ENCODE measurements at places on chromosomes 1 and 21.
A peak's percentile ranks its signal among the peaks of the same experiment; 100 is the strongest.

DNA sequence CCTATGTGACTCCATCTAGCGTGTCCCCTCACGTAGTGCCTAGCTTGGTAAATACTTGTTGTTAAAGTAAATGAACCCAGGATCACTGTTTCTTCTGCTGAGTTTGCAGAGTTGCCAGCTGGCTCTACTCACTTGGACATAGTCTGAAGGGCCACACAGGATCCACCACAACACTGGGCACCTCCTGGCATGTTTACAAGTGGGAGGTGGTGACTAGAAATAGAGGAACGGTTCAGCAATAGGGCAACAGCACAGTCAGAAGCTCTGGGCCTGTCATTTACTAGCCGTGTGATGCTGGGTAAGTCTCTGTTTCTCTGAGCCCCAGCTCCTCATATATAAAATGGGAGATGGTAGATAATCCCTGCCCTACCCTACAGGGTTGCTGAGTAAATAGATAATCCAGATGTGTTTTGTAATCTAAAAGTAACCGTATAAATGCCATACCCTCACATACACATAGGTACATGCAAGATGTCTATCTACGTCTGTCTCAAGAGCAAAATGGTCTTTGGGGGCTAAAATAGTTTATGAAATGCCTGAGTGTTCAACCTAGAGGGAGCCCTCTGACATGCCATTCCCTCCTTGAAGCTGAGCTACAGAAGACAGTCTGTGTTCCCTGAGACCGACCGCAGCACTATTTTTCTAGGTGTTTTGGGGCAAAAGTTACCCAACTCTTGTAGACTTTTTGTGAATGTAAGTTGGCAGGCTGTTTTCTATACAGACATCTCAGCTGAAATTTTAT is 20.5 kb downstream of the RNF220 start:
- no peak for DNase-seq

- DNase-seq: no peak
Observed at GRCh38 chr1:193241132-193241827, 54.9 kb upstream of the B3GALT2 start.

- no peak for DNase-seq
Observed at GRCh38 chr21:29254550-29254949, 44.2 kb upstream of the BACH1 start.

DNA sequence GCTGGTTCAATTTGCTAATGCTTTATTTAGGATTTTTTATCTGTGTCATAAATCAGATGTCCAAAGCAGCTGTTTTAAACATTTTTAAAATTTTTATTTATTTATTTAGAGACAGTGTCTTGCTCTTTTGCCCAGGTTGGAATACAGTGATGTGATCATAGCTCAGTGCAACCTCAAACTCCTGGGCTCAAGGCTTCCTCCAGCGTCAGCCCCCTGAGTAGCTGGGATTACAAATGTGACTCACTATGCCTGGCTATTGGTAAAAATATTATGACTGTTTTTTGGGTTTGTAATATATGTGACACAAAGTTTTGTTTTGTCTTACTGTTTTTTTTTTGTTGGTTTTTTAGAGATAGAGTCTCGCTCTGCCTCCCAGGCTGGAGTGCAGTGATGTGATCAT is 11.8 kb downstream of the ZBED6 start:
- no peak for DNase-seq

- DNase-seq: no peak
Observed at GRCh38 chr21:44442266-44443125, 12.8 kb upstream of the LRRC3 start.

GRCh38 chr1:204483791-204484190 is 10.8 kb downstream of the PIK3C2B start:
- no peak for DNase-seq

GRCh38 chr1:20492751-20493150 is 6.7 kb upstream of the CAMK2N1 start:
- no peak for DNase-seq

DNA sequence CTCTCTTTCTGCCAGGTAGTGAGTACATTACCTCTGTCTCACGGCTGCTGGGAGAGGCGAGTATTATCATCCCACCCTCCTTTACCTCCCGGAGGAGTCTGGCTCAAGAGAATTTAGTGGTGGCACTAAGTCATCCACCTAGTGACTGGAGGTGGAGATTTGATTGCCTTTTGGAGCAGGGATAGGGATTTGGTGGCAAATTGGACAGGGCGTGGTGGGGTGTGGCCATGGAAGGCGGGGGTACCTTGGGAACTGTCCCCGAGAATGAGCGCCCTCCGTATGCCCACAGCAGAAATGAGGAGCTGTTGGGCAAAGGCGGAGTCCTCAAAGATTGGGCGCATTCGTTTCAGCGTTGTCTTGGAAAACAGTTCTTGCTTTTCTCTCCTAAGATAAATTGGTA is 32.1 kb upstream of the HMGN1 start:
- no peak for DNase-seq

DNA sequence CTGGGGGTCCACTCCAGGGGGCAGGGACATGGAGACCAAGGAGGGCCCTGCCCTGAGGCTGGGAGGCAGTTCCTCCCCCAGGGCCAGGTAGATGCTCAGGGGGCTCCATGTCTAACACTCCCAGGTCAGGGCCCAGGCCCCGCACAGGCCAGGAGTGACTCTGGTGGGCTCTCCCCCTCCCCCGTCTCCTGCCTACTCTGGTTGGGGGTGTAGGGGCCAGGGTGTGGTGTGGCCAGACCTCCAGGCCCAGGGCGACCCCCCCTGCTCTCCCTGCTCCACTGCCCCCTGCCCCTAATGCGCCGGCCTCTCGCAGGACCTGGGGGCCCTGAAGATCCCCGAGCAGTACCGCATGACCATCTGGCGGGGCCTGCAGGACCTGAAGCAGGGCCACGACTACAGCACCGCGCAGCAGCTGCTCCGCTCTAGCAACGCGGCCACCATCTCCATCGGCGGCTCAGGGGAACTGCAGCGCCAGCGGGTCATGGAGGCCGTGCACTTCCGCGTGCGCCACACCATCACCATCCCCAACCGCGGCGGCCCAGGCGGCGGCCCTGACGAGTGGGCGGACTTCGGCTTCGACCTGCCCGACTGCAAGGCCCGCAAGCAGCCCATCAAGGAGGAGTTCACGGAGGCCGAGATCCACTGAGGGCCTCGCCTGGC is 19.7 kb upstream of the CCDC27 start:
- DNase-seq: no peak

GRCh38 chr21:30072496-30072895 is 94.1 kb downstream of the CLDN17 start:
- DNase-seq: no peak

DNA sequence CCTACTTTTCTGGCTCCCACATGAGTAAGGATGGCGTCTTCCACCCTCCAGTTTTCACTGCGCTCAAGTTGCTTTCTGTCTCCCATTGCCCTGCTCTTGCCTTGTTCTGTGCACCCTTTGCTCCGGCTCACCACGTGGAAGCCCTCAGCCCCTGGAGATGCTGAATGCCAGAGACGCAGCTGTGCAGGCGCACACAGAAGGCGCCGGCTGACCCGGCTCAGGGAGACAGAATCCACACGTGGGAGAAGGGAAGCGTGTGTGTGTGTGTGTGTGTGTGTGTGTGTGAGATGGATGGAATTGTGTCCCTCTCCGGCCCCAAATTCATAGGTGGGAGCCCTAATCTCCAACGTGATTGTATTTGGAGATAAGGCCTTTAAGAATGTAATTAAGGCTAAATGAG is 118.2 kb upstream of the ERRFI1 start:
- no peak for DNase-seq

GRCh38 chr1:3068564-3069431 is at the start of gene PRDM16:
PRDM16 (plus strand) TSS chr1:3069203; CDS start chr1:3069260, 57 bp downstream.
- peak; percentile 29 for DNase-seq

DNA sequence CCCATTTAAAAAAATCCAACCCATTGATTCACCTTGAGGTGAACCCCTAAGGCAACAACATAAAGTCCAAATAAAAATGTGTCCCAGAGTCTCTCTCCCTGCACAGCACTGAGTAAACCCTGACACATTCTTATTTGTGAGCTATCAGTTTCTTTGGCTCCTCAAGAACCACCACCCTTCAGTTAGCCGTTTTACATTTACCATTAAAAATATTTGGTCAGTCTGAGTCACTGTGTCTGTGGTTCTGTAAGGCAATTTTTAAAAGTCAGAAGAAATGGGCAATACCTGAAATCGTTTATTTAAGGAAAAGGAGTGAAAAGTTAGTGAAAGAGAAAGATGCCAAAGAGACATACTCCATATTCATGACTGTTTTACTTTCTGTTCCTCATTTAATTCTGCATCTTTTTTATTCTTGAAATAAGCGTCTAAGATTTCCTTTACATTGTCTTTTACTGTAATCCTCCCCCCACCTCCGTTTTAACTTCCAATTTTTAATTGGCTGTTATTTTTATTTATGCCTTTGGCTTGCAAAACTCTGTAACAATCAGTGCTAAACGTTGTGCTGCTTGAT is 91.7 kb upstream of the IVNS1ABP start:
- DNase-seq: no peak

DNA sequence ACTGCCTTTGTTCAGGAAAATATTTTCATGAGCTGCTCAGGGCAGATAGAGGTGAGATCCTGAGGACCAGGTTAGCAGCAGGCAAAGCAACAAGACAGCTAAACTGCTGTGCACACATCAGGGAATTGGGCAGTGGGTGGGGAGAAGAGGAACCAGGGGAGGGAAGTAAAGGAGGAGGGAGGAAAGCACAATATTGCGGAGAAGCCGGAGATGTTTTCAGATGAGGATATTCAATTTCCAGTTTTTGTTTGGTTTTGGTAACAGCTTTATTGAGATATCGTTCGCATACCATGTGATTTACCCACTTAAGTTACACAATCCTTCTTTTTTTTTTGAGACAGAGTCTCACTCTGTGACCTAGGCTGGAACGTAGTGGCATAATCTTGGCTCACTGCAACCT is 34.5 kb downstream of the EPHA10 start:
- DNase-seq: no peak

- DNase-seq: no peak
Observed at GRCh38 chr1:93679546-93679945, 2.1 kb downstream of the BCAR3 start.

- DNase-seq: no peak
Observed at GRCh38 chr1:199151634-199152425, 513.0 kb downstream of the PTPRC start.

DNA sequence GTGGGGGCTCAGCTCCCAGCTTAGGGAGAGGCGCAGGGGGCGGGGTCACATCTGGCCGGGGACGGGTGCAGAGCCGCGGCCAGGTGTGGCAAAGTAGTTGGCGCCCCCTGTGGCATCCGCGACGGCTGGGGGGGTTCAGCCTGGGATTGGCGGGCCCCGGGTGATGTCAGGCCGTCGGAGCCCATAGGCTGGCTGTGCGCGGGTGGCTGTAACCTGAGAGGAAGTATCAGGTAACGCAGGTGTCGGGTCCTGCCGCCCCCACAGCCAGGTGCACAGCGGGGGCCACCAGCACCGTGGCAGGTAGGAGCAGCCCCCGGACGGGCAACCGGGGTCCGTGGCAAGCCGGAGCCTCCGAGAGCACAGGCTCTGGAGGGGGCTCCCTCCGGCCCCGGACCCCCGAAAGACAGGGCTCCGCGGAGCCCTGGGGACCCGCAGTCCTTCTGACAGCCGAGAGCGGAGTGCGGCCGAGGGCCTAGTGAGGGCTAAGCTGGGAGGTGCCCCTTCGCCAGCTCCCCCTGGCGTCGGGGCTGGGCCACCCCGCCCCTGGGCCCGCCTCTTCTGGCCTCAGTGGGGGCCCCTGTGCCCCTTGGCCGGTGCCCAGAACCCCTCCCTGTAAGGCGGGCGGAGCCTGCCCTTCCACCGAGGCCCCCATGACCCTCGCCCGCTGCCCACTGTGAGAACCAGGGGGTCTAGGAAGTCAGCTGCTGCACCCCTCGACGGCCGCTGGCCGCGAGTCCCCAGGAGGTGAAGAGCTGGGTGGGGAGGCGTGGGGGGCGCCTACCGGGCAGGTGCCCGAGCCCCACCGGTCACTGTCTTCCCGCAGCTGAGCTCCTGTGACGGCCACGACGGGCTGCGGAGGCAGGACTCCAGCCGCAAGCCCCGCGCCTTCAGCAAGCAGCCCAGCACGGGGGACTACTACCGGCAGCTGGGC is 17.9 kb downstream of the TNFRSF25 start:
- DNase-seq: peak; percentile 77

GRCh38 chr1:202856014-202856413 is 32.9 kb downstream of the RABIF start:
- no peak for DNase-seq

DNA sequence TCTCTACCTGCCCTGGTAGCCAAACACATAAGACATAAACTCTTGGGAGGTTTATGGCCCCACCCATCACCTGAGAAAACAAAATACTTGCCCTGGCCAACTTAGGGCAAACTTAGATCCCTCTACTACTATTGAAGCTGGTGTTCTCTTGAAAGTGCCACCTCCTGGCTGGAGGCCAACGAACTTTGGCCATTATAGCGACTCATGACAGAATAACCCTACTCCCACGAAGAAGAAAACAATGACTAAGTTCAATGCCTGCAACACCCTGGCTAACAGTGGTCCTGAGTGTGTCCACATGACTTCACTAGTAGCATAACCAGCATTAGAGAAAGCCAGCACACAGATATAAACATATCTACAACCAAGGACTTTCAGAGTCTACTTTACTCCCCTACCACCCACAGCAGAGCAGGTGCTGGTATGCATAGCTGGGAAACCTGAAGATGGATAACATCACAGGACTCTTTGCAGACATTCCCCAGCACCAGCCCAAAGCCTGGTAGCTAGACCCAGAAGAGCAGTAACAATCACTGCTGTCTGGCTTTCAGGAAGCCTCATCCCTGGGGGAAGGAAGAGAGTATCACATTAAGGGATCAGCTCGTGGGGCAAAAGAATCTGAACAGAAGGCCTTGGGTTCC is 81.0 kb downstream of the SLC30A10 start:
- DNase-seq: no peak

- DNase-seq: no peak
Observed at GRCh38 chr1:26067432-26067911, at the start of gene TRIM63. TRIM63 (minus strand) TSS chr1:26067630; CDS start chr1:26067494, 136 bp downstream.

DNA sequence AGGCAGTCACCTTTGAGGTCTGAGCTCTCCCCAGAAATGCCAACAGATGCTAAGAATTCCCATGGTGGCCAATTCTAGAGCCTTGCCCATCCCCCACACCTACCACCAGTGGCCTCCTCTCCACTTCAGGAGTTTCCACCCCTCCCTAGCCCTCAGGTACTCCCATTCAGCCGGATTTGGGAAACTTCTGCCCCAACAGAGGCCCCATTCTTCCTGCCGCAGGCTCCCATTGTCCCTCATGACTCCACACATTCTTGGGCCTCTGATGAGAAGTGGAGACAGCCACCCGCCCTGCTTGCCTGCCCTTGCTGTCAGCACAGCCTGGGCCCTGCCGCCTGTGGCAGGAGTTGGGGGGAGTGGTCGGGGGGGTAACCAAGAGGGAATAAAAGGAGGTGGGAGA is 4.6 kb downstream of the BLACAT1 start:
- DNase-seq: no peak

DNA sequence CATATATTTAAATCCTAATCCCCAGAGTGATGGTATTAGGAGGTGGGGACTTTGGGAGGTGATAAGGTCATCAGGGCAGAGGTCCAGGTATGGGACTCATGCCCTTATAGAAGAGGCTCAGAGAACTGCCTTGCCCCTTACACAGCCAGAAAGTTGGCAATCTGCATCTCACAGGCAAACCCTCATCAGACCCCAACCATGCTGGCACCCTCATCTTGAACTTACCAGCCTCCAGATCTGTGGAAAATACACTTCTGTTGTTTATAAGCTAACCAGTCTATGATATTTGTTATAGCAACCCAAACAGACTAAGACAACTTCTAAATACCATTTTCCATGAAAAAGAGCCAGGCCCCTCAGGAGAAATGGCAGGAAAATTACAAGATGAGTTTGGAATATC is 69.3 kb upstream of the PRDX6 start:
- no peak for DNase-seq
